ENCODE measurements at places on chromosomes 2 and 18.

DNA sequence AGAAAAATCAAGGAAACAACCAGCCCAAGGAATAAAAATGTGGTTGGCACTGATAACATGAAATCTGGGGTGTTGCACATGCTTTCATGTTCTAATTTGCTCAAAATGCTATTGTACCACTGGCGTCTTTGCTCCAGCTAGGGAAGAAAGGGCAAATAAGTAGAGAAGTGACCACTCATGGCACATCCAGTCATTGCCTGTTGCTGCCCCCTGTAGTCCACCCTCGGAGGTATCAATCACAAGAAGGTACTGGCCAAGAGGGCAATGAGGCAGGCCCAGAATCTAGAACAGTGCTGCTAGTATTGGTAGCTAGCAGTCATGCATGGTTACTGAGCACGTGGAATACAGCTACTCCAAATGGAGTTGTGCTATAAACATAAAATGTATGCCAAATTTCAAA, 213.4 kb downstream of the CDCA7 start:
- no peak for DNase-seq

GRCh38 chr2:86225581-86225980, 26.3 kb downstream of the MRPL35 start:
- peak; percentile 8 for DNase-seq

DNA sequence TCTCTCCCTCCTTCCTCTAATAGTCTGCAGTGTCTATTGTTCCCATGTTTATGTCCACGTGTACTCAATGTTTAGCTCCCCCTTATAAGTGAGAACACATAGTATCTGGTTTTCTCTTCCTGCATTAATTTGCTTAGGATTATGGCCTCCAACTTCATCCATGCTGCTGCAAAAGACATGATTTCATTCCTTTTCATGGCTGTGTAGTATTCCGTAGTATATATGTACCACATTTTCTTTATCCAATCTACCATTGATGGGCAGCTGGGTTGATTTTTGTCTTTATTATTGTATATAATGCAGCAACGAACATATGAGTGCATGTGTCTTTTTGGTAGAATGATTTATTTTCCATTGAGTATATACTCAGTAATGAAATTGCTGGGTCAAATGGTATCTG, 13.8 kb downstream of the GKN2 start:
- no peak for DNase-seq

- DNase-seq = peak; percentile 69
Measured at GRCh38 chr2:169479257-169480078, at the start of gene BBS5. Gene BBS5, plus strand, starts transcription at chr2:169479494. Its CDS starts 60 bp downstream, at chr2:169479554.

DNA sequence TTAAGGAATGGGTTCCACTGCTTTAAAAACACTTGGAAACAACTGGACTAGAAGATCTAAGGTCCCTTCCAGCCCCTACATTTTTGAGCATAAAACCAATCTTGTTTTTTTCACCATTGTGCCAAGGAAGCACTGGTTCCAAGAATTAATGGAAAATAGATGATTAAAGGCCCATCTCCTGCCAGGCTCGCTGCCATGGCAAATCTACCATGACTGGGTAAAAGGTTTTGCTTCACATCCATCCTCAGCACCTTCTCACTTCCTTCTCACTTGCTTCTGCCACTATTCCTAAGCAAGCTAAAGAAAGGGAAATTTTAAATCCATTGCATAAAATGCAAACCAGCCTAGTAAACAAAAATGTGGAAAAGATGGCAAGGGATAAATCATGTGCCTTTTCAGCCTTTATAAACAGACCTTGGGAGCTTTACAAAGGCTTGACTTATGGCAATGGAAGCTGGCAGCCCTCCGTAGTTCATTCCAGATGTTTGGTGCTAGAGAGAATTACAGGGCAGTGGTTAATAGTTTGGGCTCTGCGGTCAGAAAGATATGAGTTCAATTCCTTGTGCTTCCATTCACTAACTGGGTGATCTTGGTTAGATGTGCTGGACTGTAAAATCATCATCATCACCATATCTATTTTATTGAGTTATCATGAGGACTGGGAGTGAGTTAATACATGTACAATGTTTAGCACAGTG, 27.0 kb upstream of the ST3GAL5 start:
- no peak for DNase-seq

GRCh38 chr18:38752430-38752829, 1186.8 kb upstream of the CELF4 start:
- DNase-seq = no peak

DNA sequence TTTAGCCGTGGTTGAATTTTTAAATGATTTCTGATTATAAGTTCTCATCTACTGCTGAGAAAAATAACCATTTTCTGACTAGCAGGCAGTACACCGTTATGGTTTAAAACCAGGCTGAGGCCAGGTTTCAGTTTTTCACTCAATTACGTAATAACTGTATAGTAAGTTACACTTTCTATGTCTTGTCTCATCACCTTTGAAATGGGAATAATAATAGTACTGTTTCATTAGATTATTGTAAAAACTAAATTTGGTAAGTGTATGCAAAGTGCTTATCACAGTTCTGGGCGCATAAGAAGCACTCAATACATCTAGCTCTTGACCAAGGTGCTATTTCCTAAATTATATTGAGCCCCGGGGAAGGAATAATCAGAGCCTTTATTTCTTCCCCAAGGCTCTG, 76.8 kb downstream of the LIMS1 start:
- no peak for DNase-seq

GRCh38 chr2:69652206-69652605, 8.7 kb upstream of the AAK1 start:
- no peak for DNase-seq

- no peak for DNase-seq
Measured at GRCh38 chr2:20115374-20115773, 63.9 kb upstream of the LAPTM4A start.

DNA sequence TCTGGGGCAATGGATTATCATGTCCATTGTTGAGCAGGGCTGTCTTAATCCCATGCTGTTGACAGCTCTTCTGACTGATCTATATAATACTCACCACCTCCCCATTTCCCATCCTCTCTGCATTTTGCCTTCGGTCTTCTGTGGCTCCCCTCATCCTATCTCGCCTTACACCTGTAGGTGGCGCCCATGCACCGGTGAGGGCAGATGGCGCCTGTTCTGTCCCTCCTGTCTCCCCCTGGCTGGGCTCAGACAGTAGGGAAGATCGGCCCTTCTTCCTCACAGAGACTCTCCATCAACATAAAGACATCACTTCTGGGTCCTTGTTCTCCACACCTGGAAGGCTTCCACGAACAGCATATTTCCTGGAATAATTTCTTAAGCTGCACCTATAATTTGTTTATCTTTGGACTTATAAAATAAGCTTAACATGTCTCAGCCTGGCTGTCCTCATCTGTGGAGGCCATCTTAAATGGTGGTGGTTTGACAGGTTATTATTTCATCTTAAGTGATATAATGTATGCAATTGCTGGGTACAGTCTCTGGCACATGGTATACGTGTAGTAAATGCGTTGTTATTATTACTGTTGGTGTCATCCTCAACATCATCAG, 10.9 kb upstream of the CDH20 start:
- DNase-seq = peak; percentile 33

DNA sequence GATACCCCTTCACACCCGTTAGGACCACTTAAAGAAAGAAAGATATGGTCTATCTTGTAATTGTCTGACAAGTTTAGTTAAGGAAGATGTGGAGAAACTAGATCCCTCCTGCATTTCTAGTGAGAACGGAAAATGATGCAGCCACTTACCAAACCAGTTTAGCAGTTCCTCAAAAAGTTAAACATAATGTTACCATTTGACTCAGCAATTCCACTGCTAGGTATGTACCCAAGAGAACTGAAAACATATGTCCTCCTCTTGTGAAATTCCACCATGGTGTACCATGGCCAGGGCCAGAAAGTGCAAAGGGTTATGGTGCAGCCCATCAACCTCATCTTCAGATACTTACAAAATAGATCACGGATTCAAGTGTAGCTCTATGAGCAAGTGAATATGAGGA, 79.0 kb upstream of the ID2 start:
- DNase-seq = no peak

- no peak for DNase-seq
Measured at GRCh38 chr2:30178618-30179434, 32.0 kb downstream of the YPEL5 start.

DNA sequence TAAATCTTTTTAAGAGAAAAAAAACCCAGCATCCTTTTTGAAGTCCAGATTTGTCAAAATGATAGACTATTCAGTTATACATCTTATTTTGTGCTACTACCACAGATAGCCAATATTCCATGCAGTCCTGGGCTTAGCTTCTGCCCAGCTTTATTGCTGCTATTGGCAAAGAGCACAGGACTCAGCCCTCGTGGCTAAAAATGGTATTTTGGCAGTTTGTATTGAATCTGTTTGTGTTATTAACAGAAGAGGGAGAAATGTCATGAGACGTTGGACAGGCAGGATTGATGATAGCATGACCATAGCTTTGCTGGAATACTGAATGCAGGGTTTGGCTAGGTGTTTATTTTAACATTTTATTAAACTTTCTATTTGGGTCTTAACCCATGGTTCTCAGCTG, 19.4 kb downstream of the ELAC1 start:
- DNase-seq = no peak

DNA sequence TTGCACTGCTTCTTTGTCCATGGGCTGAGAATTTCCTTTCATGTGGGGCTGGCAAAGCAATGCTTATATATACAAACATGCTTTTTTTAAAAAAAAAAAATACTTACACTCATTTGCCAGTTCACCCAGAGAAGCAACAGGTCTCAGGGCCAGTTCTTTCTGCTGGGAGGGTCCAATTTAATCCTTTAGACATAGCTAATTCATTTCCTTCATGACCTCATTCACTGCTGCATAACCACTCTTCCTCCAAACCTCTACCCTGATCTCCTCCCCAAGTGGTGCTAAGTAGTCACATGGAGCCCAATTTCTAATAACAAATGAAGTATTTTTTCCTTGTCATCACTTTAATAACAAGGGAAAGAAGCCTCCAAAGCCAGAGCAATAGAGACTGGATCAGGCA, 17.1 kb upstream of the TMEM178A start:
- no peak for DNase-seq

DNA sequence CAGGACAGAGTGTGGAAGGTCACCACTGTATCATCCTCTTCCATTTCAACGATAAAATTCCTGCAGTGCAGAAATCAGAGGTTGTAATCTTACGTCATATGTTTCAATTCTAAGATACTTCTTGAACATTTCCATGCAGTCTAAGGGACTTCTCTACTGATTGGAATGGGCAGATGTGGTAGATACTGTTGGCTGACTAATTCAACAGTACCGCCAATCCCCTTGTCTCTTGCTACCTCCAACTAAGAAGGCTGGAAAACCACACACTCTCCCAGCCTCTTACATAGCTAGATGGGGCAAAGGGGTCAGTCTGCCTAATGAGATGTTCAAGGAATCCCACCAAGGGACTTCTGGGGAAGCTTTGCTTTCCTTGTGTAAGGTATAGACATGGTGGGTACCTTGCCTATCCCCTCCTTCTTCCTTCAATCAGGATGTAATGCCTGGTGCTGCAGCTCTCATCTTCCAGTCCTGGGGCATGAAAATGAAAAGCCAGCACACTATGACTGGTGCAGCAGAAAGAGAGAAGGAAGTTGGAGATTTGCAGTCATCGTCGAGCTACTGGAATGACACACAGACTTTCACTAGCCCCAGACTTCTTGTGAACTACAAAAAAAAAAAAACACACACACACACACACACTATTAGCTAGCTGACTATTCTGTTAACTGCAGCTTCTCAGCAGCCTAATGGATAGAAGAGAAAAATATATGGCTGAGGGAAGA, 84.1 kb downstream of the ALPK2 start:
- no peak for DNase-seq

DNA sequence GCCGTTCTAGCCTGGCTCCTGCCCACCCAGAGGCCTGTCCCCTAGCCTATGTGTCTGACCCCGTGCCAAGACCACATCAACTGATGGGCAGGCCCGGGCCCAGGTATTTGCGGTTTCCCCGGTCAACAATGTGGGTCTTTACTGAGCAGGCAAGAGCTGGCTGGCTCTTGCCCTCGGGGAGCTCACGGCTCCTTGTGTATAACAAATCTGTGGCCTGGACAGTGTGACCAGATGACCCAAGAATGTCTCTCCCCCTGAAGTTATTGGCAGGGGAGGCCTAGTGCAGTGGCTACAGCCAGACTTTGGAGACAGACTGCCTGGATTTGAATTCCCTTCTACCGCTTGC, 179.6 kb downstream of the KLHL29 start:
- DNase-seq = no peak

DNA sequence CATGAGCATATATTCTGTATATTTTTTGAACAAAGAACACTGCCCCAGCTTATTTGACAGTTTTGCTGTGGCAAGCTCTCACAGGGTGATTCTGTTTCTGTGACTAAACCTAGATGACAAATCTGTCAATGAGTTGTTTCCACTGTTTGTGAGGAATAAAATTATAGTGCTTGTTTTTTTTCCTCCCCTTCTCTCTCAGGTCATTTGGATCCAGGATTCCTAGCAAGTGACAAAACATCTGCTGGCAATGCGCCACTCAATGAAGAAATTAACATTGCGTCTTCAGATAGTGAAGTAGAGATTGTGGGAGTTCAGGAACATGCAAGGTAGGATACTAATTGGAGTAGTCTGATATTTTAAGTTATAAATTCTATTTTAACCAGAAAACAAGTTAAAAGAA, 149.3 kb downstream of the HAUS1 start:
- no peak for DNase-seq

DNA sequence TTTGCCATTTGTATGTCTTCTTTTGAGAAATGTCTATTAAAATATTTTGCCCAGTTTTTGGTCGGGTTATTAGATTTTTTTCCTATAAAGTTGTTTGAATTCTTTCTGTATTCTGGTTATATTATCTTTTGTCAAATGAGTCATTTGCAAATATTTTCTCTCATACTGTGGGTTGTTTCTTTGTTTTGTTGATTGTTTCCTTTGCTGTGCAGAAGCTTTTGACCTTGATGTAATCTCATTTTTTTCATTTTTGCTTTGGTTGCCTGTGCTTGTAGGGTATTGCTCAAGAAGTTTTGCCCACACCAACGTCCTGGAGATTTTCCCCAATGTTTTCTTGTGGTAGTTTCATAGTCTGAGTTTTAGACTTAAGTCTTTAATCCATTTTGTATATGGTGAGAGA, 245.7 kb downstream of the ADCYAP1 start:
- no peak for DNase-seq

- DNase-seq = no peak
Measured at GRCh38 chr2:108628936-108629335, 90.3 kb upstream of the RANBP2 start.
